ENCODE measurements at places on chromosomes 13 and 19. TPM values are rescaled to one million over a fixed set of nuclear protein-coding genes. Genes with fewer than 3 reads are reported as not detected.

Gene HIF3A
- 213 TPM for polyA plus RNA-seq

Gene STAP2
- polyA plus RNA-seq, result 41.4 TPM

GRCh38 chr19:32017176-32017953, 328.0 kb upstream of the ZNF507 start:
- no peak for DNase-seq
- H3K4me1 ChIP-seq, result no peaks in the 10 kb centered on the region

DNA sequence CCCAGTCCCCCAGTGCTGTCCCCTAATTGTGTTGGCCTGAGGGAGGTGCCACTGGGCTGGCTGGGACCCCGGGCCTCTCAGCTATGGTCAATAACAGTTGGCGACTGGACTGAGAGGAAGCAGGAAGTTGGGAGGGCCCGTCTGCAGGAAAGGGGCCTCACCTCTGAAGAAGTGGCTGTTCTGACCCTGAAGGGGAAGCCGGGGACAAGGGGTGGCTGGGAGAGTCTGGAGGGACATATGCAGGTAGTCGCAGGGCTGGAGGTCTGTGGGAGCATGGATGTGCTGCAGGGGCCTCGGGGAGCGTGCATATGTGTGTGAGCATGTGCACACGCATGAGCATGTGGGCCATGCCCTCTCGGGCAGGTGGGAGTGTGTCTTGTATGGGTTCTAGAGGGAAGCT, 5.9 kb downstream of the PKN1 start:
- H3K27ac ChIP-seq, result no peak overlapping the region
- peak; percentile 67 for DNase-seq
- no peak overlapping the region for H3K4me3 ChIP-seq
- peaks cover 37% of the 10 kb centered on the region for H3K36me3 ChIP-seq
- H3K27me3 ChIP-seq, result no peaks in the 10 kb centered on the region
- H3K4me1 ChIP-seq, result peaks cover 25% of the 10 kb centered on the region
